Fibroblast of skin of left quadriceps (primary cell): ENCODE measurements at places on chromosomes 7 and 10.
A peak's percentile ranks its signal among the peaks of the same experiment; 100 is the strongest.

DNA sequence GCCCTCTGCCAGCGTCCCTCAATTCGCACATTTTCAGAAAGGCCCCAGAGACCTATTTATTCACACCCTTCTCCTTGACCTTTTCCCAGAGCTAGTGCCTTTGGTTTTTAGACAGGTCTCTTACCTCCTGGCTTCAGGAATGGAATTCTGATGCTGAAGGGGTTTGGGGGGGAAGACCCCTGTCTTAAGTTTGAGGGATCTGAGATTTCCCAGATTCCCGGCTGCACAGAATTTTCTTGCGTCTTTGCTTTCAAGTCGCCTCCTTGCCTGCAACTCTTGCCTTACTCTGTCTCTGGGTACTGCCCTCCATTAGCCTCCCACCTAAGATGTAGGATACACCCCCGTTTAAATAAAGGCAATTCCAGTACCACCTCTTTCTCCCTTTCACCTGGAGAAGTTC, 1.9 kb downstream of the GATA3 start:
- DNase-seq = no peak

- no peak for DNase-seq
These were observed 10.8 kb upstream of the ETV1 start for GRCh38 chr7:14000247-14000646.

- DNase-seq = peak; percentile 92
These were observed 33.9 kb downstream of the SGPL1 start for GRCh38 chr10:70849582-70850016.

GRCh38 chr7:113548561-113548960, 370.2 kb downstream of the PPP1R3A start:
- no peak for DNase-seq

GRCh38 chr7:94228678-94229077, 166.0 kb upstream of the COL1A2 start:
- peak; percentile 33 for DNase-seq

- no peak for DNase-seq
These were observed 1087.1 kb upstream of the LRRN3 start for GRCh38 chr7:110003827-110004226.

DNA sequence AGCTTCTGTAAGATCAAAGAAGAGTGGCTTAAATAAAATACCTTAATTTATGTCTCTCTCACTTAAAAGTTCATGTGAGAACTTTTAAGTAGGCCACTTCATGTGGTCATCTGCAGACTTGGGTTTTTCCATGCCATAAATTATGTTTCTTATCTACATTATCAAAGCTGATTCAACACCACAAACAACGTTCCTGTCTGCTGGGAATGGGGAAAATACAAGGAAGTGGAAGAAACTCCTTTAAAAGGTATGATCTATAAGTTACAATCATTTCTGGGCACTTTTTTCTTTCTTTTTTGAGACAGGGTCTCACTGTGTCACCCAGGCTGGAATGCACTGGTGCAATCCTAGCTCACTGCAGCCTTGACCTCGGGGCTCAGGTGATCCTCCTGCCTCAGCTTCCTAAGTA, 16.9 kb upstream of the OTUD1 start:
- DNase-seq = no peak

GRCh38 chr7:157339777-157340677, 3.2 kb downstream of the DNAJB6 start:
- DNase-seq = peak; percentile 54

- no peak for DNase-seq
These were observed 757.0 kb upstream of the GALNT17 start for GRCh38 chr7:70374772-70375533.

- no peak for DNase-seq
These were observed 10.4 kb downstream of the KLHL7 start for GRCh38 chr7:23115991-23116390.

- DNase-seq = no peak
These were observed 71.5 kb downstream of the XPNPEP1 start for GRCh38 chr10:109851616-109852474.

- no peak for DNase-seq
These were observed 266.6 kb downstream of the DNAJB9 start for GRCh38 chr7:108836256-108836655.

DNA sequence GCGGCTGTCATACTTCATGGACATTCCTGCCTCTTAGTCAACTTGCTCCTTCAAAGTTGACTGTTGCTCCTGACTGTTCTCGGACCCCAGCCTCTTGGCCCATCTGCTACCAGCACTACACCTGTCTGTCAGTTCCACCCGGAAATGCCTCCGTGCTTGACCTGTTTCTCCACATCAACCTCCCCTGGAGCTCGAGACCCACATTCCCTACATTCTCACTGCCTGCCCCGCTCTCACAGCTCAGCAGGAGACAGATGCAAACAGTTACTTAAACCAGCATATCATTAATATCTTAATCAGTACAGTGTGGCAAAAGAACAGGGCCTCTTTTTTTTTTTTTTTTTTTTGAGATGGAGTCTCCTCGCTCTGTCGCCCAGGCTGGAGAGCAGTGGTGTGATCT, 174.3 kb downstream of the NRP1 start:
- DNase-seq = no peak

DNA sequence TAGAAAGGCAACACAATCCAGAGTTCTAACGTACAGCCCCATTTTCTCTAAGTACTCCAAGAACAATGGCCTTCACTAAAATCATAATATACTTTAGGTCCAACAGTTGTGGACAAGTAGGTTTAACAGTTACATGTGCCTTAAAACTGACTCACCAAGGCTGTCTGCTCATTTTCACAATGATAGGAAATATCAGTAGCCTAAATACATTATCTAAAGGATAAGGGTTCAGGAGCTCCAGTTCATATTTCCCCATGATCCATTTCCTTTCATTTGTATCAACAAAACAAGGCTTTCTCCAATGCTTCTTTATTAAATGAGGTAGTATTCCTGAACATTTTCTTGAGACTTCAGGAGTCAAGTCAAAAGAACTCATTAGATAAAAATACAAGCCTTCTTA, 164.0 kb downstream of the SLC25A13 start:
- no peak for DNase-seq
